ENCODE measurements at places on chromosomes 6 and 20.
A peak's percentile ranks its signal among the peaks of the same experiment; 100 is the strongest.

GRCh38 chr6:75208298-75209183, 2.7 kb upstream of the COL12A1 start:
- peak; percentile 80 for DNase-seq

DNA sequence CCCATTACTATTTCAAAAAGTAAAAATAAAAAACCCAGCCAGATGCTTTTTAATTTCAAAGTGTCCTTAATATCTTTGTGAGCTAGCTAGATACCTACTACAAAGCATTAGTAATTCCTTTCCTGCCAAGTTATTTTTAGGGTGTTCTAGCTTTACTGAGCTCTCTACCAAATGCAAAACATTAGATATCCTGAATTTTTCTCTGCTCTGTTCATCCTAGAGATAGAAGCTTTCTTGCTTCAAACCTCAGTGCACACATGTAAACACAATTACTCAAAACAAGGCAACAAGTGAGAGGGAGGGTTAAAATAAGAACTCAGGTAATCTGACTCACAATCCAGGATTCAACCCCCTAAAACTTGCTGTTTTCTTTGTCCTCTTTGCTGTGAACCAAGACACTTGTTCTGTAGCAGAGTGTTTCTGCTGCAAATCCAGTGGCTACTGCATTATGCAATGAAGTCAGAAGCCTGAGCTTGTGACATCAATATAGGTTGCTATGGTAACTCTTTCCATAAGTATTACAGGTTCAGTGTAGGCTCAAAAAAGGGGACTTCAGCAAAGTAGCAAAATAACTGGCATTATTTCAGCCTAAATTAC, 72.6 kb upstream of the STXBP5 start:
- DNase-seq, result peak; percentile 41

DNA sequence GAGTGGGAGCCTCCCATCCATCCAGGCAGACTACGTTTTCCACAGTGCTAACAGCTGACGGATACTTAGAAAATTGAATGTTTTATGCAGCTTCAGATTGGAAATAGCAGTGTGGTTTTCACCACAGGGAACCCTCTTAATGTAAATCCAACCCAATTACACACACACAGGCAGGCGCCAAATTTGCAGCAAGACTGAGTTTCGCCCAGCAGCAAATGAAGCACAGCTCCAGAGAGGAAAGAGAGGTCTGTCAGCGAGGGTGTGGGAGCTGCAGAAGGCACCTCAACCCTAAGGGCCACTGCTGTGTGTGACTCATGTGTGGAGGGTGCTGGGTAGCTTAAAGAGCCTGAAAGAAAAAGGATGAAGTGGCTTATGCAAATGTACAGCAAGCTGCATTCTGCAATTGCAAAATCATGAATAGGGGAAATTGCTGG, 365.7 kb downstream of the MAFB start:
- no peak for DNase-seq

DNA sequence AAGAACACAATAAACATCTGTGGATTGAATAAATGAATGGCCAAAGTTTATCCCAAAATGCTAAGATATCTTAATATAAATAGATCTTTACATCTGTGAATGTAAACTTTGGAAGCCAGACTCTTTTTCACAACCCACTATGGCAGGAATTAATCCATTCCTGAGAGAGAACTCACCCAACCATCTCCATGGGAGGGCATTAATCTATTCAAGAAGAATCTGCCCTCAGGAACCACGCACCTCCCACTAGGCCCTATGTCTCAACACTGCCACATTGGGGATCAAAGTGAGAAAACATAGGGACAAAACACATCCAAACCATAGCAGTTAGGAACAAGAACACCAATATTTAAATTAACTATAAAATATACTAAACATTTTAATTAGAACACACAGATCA, 3.4 kb downstream of the UBE3D start:
- peak; percentile 40 for DNase-seq

DNA sequence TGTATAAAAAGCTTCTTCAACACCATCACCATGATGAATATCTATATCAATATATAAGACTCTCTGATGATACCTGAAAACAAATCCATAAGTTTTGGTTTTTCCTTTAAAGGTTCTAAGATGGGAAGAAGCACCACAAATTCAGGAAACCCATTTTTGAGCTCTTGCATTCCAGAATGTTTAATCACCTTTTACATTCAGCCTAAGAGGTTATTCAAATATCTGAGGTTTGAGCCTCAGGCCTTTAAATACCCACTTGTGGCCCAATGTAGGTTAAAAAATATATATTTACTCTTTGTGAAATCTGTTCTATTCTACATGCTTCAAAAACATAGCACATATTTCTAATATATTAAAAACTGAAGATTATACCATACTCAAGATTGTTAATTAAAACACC, 17.6 kb downstream of the HDAC2 start:
- DNase-seq, result peak; percentile 54

DNA sequence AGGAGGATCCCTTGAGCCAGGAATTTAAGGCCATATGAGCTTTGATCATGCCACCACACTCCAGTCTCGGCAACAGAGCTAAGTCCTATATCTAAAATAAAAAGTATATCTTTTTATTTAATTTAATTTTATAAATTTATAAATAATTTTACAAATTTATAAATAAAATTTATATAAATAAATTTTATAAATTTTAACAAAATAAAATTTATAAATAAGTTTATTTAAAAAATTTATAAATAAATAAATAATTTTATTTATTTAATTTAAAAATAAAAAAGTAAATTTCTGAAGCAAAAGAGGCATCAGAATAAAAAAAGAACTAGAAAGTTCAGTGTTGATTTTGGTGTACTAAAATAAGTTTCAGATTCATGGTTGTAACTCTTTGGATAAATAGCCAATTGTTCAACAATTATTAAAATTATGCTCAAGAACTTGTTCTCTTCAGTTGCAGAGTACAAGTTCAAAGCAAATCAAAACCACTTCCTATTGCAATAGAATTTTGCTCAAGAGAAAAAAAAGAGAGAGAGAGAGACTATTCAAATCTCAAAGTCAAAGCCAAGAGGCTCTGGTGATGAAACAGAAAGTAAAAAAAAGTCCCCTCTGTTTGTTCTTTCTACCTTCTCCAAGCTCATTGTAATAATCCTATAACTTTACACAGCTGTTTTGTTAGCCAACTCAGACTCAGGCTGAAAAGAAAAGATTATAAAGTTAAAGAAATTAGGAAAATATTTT, 547.5 kb upstream of the ADGRB3 start:
- peak; percentile 9 for DNase-seq

DNA sequence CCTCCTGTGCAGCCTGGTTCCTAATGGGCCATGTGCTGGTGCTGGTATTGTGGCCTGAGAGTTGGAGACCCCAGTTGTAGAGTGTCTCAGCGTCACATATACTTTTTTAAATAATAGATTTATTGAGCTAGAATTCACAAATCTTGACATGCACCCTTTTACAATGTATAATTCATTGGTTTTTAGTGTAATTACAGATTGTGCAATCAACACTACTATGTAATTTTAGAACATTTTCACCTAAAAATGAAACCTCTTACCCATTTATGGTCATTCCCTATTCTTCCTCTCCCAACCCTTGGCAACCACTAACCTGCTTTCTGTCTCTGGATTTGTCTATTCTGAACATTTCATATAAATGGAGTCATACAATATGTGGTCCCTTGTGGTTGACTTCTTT, 10.6 kb downstream of the PRIM2 start:
- no peak for DNase-seq

DNA sequence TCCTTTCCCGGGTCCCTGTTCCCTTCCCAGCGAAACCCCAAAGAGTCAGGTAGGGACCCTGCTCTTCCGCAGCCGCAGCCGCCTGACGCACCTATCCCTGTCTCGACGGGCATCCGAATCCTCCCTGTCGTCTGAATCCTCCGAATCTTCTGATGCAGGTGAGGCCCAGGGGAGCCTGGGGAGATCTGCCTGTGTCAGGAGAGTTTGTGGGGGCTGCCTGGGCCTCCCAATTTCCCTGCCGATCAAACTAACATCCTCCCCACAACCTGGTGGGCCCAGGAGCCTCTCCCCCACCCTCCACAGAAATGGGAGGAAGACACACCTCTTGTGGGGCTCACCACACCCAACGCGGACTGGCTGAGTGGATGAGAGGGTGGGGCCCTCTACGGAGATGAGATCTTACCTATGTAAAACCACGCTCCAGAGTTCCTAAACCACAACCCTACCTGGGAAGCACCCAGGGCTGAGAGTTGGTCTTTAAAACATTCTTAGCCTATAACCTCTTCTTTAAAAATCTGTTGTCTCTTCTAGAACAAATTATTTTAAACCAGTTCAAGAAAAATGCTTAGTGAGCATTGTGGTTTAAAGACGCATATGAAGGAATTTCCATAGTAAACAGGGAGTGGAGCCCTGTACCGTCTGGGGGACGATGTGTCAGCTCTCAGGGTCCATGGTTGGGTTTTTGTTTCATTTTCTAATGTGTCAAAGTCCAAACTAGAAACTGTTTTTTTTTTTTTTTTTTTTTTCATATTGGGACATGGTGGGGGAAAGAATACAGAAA, 1.7 kb downstream of the CDC25B start:
- no peak for DNase-seq

GRCh38 chr6:70709826-70710225, 42.1 kb downstream of the SMAP1 start:
- DNase-seq, result peak; percentile 80

- DNase-seq, result no peak
These were observed 43.5 kb upstream of the APCDD1L start for GRCh38 chr20:58558486-58559367.

DNA sequence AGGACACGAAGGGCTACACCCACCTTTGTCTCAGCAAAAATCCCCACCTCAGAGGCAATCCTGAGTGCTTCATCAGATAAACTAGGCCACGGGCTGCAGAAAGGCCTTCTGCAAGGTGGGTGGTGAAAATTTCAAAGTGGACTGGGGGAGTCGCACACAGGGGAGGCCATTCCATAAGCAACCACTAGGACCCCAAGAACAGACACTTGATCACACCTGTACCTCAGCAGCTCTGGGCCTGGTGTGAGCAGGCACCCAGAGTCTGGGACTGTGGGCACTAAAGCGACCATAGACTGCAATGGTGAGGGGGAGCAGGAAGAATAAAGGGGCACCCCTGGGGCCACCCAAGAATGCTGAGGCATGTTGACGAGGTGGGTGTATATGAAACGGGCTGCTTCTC, 52.6 kb downstream of the SERAC1 start:
- DNase-seq, result no peak

GRCh38 chr20:47230811-47231256, 125.7 kb downstream of the ZMYND8 start:
- DNase-seq, result no peak

DNA sequence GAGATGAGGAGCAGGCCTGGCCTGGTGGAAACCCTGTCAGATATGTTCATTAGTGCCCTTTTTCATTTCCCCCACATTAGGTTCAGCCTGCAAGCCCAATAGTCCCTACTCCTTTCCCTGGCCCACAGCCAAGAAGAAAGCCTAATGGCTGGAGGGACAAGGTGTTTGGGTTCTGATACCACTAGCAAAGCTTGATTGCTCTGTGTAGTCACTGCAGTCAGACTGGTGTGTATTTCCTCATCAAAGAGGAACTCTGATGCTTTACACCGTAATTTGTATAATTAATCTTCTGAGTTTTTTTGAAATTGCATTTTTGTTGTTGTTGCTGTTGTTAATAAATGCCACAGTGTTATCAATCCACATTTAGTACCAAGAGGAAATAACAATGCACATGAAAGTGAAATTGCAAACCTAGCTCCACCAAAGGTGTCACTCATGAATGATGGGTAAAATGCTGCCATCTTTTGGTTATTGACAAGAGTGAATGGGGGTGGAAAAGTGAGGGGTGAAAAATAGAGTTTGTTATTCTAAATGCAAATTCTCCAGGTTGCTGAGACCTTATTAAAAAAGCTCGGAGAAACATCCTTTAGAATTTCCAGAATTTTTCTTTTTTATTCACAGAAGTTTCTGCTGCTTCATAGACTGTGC, 320.2 kb upstream of the POU3F2 start:
- no peak for DNase-seq

GRCh38 chr6:14147891-14148290, 30.3 kb downstream of the CD83 start:
- no peak for DNase-seq

DNA sequence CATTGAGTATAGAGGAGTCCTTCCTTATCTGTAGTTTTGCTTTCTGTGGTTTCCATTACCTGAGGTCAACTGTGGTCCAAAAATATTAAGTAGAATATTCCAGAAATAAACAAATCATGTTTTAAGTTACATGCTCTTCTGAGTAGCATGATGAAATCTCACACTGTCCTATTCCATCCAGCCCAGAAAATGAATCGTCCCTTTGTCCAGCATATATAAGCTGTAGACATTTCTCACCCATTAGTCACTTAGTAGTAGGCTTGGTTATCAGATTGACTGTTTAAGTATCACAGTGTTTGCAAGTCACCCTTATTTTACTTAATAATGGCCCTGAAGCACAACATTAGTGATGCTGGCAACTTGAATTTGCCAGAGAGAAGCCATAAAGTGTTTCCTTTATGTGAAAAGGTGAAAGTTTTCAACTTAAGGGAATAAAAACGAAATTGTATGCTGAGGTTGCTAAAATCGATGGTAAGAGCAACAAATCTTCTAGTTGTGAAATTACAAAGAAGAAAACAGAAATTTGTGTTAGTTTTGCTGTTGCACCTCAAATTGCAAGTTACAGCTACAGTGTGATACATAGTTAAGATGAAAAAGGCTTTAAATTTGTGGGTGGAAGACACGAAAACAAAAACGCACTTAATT, 198.6 kb upstream of the SIM1 start:
- peak; percentile 78 for DNase-seq

- DNase-seq, result no peak
These were observed 60.6 kb upstream of the RIN2 start for GRCh38 chr20:19697415-19697814.

GRCh38 chr20:42443200-42443599, 746.5 kb downstream of the PTPRT start:
- DNase-seq, result no peak

DNA sequence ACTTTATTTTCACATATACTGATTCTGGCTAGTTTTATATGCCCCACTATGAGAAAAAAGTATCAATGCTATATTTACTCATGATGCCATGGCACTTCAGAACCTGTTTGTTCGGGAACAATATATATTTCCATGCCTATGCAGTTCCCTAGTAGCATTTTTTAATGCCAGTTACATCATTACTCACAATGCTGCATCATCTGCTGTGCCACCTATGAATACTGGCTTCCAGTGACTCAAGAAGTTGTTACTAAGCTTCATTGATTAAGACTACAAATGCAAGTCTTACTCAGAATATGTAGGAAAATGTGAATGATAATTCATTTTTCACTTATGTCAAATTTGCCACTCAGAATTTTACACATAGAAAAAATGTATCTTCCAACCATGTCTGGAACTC, 97.9 kb downstream of the MAFB start:
- no peak for DNase-seq

DNA sequence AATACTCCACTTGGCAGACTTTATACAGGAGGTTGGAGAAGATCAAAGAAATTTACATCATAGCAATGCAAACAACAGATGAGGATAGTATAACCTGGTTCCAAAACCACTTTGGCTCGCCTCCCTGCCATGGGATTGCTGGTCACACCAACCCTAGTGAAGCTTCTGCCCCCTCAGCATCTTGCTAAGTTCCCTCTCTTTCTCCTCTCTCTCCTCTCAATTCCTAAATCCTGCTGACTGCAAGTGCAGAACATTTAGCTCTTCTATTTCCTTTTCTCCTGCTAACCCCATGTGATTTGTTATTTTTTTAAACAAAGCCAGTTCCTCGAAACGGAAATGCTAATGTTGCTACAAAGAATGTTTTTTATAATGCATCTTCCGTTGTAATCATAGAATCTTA, 50.3 kb upstream of the LY86 start:
- no peak for DNase-seq

Data from HCEC 1CT (cell line).